ENCODE measurements at places on chromosomes 7 and 10.

DNA sequence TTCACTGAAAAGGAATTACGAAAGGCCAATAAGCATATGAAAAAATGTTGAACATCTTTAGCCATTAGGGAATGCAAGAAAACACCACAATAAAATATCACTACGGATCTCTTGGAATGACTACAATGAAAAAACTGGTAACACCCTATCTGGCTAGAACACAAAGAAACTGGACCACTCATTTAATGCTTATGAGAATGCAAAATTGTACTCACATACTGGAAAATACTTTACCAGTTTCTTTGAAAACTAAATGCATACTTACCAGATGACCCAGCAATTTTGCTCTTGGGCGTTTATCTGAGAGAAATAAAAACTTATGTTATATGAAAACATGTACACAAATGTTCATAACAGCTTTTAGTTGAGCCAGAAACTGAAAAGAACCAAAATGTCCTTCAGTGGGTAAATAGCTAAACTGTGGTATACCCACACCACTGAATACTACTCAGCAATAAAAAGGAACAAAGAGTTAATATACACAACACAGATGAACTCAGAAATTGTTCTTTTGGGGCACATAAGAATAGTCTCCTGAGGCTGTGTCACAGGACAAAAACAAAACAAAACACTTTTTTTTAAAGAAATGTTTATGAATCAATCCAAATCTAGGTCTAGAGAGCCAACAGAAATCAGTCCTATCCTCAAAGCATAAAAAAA is 23.5 kb downstream of the CNOT4 start:
- DNase-seq = peak; percentile 41

- DNase-seq = peak; percentile 21
These were observed 47.9 kb downstream of the SEPTIN7 start for GRCh38 chr7:35848725-35849124.

GRCh38 chr10:50641626-50642025 is 17.9 kb upstream of the SGMS1 start:
- DNase-seq = no peak

- peak; percentile 88 for DNase-seq
These were observed 25.2 kb downstream of the NUB1 start for GRCh38 chr7:151366880-151367222.

DNA sequence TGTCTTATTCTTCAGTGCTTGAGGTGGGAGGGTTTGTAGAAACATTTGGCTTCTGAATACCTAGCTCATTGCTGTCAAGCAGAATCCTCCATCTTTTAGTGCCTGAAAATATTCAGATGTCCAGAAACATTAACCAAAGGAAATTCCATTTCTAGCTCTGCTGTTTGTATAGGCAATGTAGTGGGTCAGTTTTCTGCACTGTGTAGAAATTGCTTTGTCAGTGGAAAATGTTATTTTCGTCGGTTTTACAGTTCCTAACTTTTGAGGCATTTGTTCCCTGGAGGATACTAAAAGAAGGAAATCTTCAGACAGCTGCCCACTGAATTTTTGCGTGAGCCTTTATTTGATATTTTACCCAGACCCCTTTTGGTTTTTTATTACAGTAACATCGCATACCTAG is 143.4 kb downstream of the TPST1 start:
- DNase-seq = peak; percentile 40

DNA sequence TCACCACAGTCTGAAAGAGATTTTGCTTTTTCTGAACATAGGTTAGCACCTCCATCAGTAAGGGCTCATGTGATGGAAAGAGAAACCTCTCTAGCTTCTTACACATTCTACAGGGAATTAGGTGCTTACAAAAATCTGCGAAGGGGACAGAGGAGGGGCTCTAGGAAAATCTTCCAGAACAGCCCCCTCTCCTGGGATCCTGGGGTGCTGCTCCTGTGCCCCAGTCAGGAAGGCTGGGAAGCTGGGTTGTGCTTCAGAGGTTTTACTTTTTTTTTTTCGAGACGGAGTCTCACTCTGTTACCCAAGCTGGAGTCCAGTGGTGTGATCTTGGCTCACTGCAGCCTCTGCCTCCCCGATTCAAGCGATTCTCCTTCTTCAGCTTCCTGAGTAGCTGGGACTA is 7.5 kb upstream of the FAM171A1 start:
- DNase-seq = no peak

DNA sequence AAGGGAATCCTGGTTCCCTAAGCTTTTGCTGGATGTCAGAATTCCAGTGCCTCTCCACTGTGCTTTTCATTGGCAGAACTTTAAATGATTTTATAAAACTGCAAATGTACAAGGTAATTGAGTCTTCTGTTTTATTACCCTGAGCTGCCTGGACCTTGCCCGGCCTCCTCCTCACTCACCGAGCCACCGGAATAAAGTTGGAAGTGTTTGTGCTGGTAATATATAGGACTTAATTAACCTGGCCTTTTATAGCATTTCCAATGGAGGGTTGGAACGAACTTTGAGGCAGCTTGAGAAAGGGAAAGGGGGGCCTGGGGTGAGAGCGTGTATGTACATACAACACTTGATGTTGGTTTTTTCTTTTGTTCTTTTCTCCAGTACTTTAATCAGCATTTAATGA is 43.4 kb downstream of the ZNF503 start:
- no peak for DNase-seq

- no peak for DNase-seq
These were observed 13.3 kb upstream of the HYCC1 start for GRCh38 chr7:23027261-23027660.

Data from fibroblast of upper back skin (primary cell).